Activated naive CD8-positive, alpha-beta T cell treated with anti-CD3 and anti-CD28 coated beads, Interleukin-2, amount 10 ng/mL, durations not matched to agents 7 days and 5 days (primary cell): ENCODE measurements at places on chromosomes 1 and 21. TPM values are rescaled to one million over a fixed set of nuclear protein-coding genes. Genes with fewer than 3 reads are reported as not detected.

DNA sequence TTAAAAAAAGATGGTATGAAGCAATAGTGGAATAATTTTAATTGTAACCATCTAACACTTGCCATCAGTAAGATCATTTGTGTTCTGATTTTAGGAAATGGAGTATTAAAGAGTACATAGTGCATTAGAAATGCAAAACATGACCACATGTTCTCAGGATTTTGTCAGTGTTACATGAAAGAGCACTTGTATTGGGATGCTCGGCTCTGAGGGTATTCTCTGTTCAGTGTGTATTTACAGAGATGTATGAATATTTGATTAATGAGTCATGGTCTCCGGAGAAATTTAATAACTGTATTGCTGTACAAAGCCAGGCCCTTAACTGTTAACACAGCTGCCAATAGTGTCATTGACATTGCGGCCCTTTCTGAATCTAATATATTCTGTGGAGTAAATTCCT lies 91.7 kb downstream of the ATG4C start:
- H3K4me1 ChIP-seq, result no peaks in the 10 kb centered on the region
- DNase-seq, result no peak
- H3K27ac ChIP-seq, result no peak overlapping the region

The OR2L13 gene
- total RNA-seq, result not detected

GRCh38 chr1:11338284-11338924 lies 65.4 kb downstream of the UBIAD1 start:
- H3K27me3 ChIP-seq, result peaks cover 41% of the 10 kb centered on the region
- DNase-seq, result no peak
- H3K36me3 ChIP-seq, result no peaks in the 10 kb centered on the region
- peaks cover 4% of the 10 kb centered on the region for H3K4me1 ChIP-seq

DNA sequence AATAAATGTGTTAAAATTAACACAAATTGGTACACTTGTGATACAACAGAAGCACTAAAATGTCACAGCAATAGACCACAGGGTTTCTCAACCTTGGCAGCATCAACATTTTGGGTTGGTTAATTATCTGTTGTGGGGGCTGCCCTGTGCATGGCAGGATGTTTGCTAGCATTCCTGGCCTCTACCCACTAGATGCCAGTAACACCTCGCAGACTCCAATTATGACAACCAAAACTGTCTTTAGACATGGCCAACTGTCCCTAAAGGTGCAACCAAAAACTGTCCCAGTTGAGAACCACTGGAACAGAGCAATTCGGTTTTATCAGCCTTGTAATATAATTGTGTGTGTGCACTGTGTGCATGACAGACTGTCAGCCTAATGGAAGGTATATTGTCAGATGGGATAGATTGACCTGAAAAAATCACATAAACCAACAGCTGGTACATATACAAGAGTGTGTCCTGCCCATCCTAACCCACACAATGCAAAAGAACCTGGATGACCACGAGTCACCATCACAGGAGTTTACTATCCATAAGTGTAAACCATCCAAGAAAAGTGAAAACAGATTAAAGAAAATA lies 13.5 kb upstream of the ERG start:
- H3K4me1 ChIP-seq, result peaks cover 2% of the 10 kb centered on the region
- H3K4me3 ChIP-seq, result no peak overlapping the region
- no peak overlapping the region for H3K27ac ChIP-seq

The SEMA4A gene
- total RNA-seq, result 9.8 TPM

DNA sequence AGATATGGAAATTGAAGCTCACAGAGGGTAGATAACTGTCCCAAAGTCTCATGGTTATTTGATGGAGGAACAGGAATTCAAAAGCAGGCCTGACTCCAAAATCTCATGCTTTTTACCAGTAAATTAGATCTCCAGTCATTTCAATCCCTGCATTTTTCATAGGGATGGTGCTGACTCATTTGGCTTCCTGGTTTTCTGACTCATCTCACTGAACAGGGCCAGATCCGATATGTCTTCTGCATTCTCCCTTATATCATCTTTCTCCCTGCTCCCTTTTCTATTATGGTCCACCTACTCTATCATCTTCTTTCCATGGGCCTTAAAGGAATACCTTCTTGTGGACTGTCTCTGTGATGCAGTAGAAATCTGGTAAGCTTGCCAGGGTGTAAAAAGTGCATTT lies 187.2 kb downstream of the FGGY start:
- H3K36me3 ChIP-seq, result no peaks in the 10 kb centered on the region

GRCh38 chr1:219113261-219113660 lies 60.4 kb upstream of the LYPLAL1 start:
- H3K4me3 ChIP-seq, result no peak overlapping the region
- H3K27me3 ChIP-seq, result no peaks in the 10 kb centered on the region

The VASH2 gene
- total RNA-seq, result not detected

DNA sequence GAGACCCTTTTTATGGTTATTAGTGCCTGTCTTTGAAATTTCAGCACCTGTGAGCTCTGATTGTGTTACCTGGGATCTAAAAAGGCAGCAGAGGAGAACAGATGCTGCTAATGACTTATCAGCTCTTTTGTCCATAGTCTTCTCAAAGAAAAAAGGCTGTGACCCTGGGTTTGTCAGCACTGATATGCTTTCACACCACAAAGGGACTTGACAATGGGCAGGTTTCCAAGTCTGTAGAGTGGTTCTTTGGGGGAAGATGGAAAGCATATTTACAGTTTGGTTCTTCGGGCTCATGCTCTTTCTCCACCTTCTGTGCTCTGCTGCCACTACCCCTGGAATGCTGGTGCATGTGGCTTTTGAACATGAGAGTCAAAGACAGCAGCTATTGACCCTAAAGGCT lies 32.0 kb downstream of the DNAJC6 start:
- peaks cover 6% of the 10 kb centered on the region for H3K27me3 ChIP-seq
- H3K36me3 ChIP-seq, result no peaks in the 10 kb centered on the region
- no peak overlapping the region for H3K4me3 ChIP-seq
- no peak for DNase-seq
- peaks cover 1% of the 10 kb centered on the region for H3K4me1 ChIP-seq

GRCh38 chr1:44670751-44671640 lies 3.3 kb downstream of the TMEM53 start:
- DNase-seq, result no peak
- no peaks in the 10 kb centered on the region for H3K27me3 ChIP-seq
- peaks cover 18% of the 10 kb centered on the region for H3K4me1 ChIP-seq
- H3K4me3 ChIP-seq, result no peak overlapping the region
- H3K27ac ChIP-seq, result no peak overlapping the region
- H3K36me3 ChIP-seq, result peaks cover 2% of the 10 kb centered on the region

The TFF2 gene
- not detected for total RNA-seq
